Stimulated activated CD4-positive, alpha-beta T cell treated with anti-CD3 and anti-CD28 coated beads, Interleukin-1b, Interleukin-23, amount 100 ng/mL, for 1 hour (primary cell): ENCODE measurements at places on chromosomes 5 and 9.

GRCh38 chr9:112104901-112105300 lies 70.2 kb downstream of the SUSD1 start:
- DNase-seq, result no peak

GRCh38 chr5:82168294-82168693 lies 109.9 kb downstream of the RPS23 start:
- DNase-seq, result no peak

GRCh38 chr5:179907556-179908324 lies at the start of gene TBC1D9B:
TSS of gene TBC1D9B (minus strand) at chr5:179907897. CDS start at chr5:179907821, 76 bp downstream.
- DNase-seq, result peak; percentile 39

DNA sequence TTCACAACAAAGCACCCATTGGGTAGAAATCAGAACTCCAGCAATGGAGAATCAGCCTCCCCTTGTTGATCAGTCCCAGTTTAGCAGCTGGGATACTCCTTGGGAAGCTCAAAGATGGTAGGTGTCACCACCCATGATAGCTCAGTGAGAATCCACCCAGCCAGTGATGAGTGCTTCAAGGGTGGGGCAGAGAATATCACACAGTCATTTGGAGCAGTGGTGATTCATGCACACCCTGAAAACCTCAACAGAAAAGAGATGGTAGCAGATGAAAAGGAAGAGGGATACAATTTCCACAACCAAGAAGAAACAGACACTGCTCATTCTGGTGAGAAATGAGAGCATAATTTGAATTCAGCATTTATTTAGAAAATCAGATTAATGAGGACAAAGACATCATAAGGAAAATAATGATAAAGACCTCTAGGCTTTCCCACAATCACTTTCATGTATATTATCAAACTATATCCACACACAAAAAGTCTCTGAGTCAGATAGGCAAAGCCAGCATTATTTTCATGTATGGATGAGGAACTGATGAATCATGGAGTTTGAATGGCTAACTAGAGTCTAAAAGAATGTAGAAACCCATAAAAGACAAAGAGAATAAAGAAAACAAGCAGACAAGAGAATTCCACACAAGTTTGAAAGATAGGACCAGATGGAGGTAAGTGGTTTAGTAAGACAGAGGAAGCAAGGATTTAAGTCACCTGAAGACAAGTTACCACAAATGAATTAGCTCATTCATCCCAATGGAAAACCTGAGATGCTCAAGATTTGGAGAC lies 82.9 kb downstream of the FEM1C start:
- DNase-seq, result no peak
